ENCODE measurements at places on chromosomes 2 and 18.

- DNase-seq: no peak
Measured at GRCh38 chr2:224252631-224253030, 149.3 kb downstream of the FAM124B start.

DNA sequence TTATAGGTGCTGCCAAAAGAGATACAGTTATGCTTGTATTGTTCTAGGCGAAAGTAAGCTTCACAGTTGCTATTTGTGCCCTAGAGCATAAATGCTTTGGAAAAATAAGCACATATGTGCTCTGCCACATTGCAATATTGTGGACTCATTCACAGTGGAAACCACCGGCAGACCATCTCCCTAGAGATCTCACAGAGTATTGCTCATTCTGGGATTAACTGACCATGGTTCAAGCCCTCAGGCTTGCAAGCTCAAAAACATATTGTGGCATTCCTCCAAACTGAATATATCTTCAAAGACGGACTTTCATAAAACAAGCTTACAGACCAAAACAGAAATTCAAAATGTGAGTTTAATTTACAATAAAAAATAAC is 158.2 kb upstream of the CCDC150 start:
- DNase-seq: no peak

DNA sequence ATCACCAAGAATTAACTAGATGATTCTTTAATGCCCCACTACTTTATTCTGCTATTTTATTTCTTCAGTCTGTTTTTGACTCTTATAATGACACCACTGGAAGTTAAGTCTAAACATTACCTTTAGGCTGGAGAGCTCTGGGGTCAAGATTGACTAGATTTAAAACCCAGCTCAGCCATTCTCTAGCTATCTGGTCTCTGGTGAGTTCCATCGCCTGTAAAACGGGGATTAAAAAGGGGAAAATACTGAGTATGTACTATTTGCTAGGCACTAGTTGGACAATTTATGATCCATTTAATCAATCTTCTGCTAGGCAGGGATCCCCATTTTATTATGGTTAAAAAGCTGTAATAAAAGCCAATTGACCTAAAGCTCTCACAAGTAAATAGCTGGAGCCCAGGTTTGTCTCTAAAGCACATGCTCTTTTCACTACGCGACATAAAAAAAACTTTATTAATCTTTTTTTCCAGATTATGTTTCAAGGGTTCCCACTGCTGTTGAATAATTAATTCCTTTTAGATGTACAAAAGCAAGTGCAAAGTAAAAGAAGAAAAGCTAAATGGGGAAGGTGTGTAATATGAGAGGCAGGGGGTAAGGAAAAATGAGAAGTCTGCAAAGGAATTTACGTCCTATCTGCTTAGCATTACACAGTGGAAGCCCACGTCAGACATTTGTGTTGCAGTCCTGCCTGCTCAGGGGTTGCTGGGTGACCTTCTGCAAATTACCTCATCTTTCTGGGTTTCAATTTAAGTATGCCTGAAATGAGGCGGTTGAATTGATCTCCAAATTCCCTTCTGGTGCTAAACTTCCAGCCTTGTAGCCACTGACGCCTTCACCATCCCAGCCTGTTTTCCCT is 918 bp upstream of the NABP1 start:
- no peak for DNase-seq

DNA sequence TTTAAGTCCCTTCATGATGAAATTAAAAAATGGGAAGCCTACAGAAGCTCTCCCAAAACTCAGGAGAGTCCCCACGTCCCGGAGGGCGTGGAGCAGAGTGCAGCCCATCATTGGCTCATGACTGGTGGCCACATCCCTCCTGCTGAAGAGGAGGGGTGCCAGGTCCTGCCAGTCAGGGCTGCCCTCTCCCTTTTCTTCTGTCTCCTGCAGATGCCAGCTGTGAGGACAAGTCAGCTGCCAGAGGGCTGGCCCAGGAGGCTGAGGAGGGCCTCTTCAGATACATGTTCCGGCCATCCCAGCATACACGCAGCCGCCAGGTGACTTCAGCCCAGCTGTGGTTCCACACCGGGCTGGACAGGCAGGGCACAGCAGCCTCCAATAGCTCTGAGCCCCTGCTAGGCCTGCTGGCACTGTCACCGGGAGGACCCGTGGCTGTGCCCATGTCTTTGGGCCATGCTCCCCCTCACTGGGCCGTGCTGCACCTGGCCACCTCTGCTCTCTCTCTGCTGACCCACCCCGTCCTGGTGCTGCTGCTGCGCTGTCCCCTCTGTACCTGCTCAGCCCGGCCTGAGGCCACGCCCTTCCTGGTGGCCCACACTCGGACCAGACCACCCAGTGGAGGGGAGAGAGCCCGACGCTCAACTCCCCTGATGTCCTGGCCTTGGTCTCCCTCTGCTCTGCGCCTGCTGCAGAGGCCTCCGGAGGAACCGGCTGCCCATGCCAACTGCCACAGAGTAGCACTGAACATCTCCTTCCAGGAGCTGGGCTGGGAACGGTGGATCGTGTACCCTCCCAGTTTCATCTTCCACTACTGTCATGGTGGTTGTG is 2.6 kb downstream of the INHA start:
- DNase-seq: no peak

DNA sequence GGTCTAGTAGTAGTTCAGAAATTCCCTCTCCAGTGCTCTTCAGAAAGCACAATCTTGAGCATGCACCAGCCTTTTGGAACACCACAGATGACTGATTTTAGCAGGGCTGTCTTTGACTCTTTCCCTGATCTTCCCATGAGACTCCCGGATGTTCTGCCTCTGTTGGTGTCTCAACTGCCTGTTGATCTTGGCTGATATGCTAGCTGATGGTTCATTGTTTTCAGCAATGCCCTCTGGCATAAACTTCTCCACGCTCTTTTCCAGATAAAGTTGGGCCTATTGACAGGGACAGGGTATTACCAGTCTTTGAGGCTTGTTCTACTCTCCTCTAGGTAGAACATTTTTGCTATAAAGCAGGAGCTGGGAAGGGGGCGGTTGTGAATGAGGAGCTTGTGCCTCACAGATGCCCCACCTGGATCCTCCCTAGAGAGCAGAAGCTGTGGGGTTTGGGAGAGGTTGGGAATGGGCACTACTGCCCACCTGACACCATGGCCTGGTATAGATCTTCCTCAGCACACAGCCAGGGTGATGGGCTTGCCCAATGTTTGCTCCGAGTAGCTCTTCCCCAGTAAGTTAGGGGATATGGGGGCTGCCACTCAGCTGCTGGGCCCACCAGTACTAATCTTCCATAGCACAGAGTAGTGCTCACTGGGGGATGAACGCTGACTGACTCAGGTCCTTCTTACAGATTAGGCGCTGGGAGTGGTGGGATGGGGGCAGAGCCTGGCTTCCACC is 111.3 kb downstream of the PTGR3 start:
- no peak for DNase-seq

GRCh38 chr18:69064063-69064462 is 266.2 kb downstream of the CCDC102B start:
- DNase-seq: no peak

DNA sequence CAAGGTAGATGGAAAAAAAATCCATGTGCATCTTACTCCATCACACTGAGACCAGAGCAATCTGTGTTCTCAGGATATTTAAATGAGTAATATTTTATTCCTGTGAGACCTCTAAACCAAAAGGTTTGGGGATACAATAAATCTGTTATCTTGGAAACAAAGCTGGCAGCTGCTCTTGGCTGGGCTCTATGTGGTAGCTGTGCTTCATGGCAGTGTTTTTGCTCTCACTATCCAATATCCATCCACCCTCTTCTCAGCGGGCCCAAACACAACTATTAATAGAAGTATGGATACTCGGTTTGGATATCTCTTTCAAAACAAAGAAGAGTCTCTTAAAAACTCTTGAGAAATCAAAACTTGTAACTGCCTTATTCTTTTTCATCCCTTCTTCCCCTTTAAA is 244.9 kb upstream of the RAB12 start:
- no peak for DNase-seq

- DNase-seq: no peak
Measured at GRCh38 chr2:139079311-139079710, 299.1 kb upstream of the NXPH2 start.

DNA sequence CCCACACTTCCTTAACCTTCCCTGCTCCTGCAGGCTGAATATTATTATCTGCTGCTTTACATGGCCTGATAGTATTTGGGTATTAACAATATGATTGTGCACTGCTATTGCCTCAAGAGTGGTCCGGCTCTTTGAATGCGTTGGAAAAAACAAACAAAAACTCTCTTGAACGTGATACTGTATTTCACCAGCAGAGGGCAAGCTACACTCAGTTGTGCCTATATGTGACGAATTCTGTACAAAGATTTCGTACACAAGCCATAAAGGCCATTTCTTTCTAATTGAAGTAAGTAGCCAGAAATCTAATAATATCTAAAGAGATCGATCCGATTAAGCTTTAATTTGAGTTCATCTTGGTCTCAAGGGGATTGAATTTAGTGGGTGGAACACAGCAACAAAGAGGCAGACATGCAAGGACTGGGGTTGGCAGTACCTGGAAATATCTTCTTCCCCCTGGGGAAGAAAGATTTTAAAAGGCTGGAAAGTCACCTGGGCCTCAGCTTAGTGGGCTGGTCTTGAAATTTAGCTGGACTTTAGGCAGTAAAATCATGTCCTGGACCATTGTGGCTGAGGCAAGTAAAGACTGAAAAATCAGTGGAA is 49.3 kb upstream of the RAB6D start:
- no peak for DNase-seq

DNA sequence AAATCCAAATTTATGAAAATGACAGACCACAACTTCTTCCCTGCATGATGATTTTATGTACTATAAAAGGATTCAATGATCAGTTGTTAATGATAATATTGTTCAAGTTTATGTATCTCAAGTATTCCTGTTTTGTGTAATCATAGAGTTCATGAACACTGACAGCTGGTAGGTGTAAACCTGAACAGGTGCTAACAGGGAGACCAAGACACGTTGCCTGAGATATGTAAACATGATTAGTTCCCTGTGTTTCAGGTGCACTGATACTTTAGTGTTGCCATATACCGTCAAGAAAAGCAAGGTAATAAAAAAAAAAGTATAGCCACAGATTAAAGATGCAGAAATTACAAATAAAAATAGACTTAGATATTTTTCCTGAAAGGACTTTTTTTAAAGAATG is 131.8 kb downstream of the BAZ2B start:
- DNase-seq: no peak

DNA sequence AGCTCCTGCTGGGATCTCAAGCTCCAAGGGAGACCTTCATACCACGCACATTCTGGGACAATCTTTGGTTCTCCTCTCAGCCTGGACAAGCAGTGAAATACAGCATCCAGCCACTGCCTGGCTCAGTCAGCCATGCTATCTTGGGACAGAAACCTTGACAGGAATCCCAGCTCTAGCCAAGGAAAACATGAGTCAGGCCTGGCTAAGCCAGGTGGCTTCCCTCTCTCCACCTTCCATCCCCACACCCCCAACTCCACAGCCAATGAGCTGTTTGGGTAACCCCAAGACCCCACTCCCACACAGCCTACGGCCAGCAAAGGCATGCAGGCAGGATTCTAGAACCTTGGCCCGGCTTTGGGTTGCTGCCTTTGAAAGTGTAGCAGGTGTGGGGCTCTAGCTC is 64.9 kb downstream of the MCFD2 start:
- DNase-seq: no peak

GRCh38 chr2:188853307-188853706 is 120.9 kb upstream of the COL3A1 start:
- DNase-seq: no peak

- DNase-seq: no peak
Measured at GRCh38 chr2:45852450-45853150, 201.1 kb downstream of the PRKCE start.

DNA sequence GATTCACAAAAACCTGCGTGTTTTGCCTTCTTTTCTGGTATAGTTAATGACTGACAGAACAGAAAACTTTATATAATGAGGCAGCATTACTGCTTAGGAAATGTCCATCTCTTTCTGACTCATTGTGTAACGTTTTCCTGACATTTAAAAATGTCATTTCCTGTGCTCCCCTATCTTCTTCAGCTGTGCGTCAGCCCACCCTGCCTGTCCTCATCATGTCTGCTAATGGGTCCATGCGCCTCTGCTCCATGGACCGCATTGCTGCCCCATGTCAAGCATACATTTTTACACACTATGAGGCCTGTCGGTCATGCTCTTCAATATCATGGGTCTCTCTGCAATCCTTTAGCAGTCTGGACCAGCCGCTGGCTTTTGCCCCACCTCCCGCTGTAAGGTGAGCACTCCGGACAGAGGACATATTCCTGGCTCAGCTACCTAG is 234.3 kb downstream of the CDCA7 start:
- no peak for DNase-seq

GRCh38 chr2:85682378-85682777 is 11.8 kb upstream of the GNLY start:
- DNase-seq: no peak

DNA sequence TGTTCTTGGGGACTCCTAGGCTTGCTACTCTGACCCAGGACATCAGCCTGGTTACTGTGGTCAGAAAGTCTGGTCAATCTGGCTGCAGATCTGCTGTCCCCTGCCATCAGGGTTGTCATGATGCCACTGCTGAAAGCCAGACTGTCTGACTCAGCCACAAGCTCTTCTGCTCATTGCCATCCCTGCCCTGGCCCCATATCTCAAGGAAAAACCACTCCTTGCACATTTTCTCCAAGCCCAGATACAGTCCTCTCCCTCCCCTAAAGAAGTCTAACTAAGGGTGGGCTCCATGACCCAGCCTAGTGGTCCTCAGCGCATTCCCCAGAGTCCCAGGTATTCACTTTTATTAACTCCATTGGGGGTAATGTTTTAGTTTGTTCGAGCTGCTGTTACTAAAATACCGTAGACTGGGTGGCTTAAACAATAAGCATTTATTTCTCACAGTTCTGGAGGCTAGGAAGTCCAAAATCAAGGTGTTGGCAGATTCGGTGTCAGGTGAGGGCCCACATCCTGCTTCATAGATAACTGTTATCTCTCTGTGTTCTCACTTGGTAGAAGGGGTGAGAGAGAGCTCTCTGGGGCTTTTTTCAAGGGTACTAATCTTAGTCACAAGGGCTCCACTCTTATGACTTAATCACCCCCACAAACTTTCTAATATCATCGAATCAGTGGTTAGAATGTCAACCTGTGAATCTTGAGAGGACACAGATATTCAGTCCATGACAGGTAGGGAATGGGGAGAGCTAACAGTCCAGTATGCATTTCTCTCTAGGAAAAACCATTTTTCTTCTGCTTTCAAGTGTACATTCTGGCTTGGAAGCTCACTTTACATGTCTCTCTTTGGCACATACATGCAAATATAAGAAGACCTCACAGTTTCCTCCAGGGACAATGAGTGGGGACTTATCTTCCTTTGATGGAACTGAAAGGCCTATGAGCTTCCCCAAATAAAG is 94.8 kb upstream of the CXCR4 start:
- no peak for DNase-seq

GRCh38 chr2:7061921-7062320 is 144.7 kb downstream of the RNF144A start:
- no peak for DNase-seq

All from activated naive CD4-positive, alpha-beta T cell (primary cell).